CD4-positive, alpha-beta T cell treated with Interleukin-6 at 100 ng/mL for 8 hours (primary cell): ENCODE measurements at places on chromosomes 5 and 9.
A peak's percentile ranks its signal among the peaks of the same experiment; 100 is the strongest.

- no peak for DNase-seq
Measured at GRCh38 chr9:124293718-124294506, 36.2 kb downstream of the NEK6 start.

- no peak for DNase-seq
Measured at GRCh38 chr5:102211165-102211564, 84.9 kb downstream of the SLCO4C1 start.

GRCh38 chr5:107184871-107185270 lies 485.9 kb downstream of the EFNA5 start:
- DNase-seq: no peak

GRCh38 chr5:140292212-140293036 lies 10.5 kb downstream of the PFDN1 start:
- no peak for DNase-seq

DNA sequence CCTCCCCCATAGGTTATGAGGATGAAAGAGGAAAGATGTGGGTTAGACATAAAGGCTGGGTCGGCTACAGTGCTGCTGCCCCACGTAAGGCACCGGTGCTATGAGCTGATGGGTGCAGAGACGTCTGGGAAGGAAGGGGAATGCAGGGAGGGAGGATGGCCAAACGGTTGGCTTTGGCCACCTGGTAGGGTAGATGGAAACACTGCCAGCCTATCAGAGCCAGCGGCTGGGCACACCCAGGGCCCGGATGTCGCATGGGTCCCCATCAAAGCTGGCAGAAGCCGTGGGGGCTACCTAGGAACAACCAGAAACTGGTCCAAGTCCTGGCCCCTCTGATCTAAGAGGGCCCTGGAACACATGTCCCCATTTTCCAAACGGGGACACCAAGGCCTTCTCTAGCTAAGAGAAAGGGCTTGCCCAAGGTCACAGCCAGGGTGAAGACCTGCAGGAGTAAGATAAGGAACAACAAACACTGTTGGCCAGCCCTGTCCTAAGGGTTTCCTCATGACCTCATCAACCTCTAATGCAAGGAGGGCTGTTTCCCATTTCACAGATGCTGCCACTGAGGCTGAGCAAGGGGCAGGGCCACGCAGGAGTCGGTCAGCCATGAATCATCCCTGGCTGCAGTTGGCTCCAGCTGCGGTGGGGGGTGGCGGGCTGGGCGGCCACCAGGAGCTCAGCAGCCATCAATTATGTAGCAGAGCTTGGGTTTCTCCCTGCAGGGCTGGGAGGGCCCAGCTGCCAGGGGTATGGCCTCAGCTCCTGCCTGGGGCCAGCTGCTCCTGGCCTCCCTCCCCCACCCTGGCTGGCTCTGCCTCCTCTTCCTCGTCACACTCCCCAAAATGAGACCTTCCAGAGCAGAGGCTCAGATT lies 4.9 kb downstream of the SH3GLB2 start:
- DNase-seq: no peak

DNA sequence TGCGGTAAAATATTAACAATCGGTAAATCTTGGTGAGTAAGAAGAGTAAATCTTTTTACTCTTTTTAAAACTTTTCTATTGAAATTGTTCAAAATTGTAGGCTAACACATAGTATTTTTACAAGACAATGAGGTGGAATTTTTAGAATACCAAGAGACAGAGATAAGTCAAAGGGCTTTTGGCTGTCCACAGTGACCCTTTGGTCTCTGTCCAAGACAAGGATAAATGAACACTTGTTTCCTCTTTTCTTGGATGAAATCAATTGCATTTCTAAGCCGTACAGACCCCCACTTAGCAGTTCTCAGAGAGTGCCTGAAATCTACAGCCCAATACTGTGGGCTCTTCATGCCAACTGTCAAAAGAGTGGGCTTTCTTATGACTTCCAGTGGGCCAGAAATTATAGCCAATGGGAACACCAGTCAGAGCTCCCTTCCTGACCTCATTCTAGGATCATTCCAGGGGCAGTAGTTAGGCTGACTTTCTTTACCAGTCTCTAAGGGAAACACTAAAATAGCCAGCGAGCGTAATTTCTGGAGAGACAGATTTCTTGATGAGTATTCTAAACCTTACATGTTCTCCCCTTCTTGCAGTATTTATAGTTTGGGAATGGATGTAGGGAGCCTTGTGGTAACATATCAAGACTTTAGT lies 74.1 kb downstream of the GALNT10 start:
- no peak for DNase-seq

- no peak for DNase-seq
Measured at GRCh38 chr9:133037775-133038515, 7.1 kb downstream of the GTF3C5 start.

DNA sequence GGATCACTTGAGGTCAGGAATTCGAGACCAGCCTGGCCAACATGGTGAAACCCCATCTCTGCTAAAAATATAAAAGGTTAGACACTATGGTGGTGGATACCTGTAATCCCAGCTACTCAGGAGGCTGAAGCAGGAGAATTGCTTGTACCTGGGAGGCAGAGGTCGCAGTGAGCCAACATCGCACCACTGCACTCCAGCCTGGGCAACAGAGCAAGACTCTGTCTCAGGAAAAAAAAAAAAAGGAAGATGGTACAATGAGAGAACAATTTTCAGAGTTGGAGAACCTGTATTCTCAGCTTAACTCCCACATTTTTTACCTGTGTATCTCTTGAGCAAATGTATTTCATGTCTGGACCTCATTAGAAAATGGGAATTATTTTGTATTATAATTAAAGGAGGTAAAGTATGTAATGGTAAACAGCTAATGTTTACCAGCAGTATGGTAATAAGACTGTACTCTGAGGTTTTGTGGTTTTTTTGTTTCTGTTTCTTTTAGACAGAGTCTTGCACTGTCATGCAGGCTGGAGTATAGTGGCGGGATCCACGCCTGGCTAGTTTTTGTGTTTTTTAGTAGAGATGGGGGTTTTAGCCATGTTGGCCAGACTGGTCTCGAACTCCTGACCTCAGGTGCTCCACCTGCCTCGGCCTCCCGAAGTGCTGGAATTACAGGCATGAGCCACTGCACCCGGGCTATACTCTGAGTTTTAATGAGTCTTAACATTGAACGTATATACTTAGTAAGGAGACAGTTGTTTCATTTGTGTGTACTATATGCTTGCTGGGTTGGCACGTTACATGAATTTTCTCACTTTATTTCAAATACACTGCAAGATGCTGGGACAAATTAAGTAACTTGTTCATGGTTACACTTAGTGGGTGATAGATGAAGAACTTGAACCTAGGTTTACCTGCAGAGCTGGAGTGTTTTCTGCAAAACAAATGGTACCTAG lies 16.2 kb downstream of the UHRF2 start:
- peak; percentile 12 for DNase-seq

- DNase-seq: no peak
Measured at GRCh38 chr9:111375062-111375461, 45.0 kb upstream of the OR2K2 start.

GRCh38 chr5:96942911-96943310 lies 7.0 kb downstream of the LNPEP start:
- no peak for DNase-seq

DNA sequence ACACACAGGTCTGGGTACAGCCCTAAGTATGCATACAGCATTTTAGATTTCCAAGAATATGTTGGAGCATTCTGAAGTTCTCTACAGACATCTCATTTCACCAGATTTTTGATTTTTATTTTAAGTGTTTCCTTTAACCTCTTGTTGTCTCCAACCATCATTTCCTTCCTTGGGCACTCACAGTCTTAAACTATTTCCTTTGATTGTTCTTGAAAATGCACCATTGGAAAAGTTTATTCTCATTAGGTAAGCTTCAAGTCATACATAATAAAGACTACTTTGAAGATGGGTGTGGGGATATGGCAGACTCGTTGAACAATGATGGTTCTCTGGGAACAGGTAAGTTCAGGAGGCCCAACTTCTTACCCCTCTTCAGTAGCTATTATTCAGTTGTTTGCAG lies 1174.6 kb downstream of the CDH12 start:
- DNase-seq: no peak

DNA sequence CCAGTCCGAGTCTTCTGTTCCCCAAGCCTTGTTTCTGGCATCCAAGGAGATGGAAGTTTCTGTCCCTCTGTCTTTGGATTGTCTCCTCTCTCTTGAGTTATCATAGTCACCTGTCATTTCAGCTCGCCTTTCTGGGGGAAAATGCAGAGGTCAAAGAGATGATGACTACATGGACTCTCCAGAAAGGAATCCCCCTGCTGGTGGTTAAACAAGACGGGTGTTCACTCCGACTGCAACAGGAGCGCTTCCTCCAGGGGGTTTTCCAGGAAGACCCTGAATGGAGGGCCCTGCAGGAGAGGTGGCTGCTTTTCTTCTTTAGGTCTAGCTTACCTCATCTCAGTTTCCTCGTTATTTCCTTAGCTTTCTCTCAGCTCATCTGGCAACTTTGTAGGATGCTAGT lies 25.1 kb downstream of the ERAP2 start:
- no peak for DNase-seq

DNA sequence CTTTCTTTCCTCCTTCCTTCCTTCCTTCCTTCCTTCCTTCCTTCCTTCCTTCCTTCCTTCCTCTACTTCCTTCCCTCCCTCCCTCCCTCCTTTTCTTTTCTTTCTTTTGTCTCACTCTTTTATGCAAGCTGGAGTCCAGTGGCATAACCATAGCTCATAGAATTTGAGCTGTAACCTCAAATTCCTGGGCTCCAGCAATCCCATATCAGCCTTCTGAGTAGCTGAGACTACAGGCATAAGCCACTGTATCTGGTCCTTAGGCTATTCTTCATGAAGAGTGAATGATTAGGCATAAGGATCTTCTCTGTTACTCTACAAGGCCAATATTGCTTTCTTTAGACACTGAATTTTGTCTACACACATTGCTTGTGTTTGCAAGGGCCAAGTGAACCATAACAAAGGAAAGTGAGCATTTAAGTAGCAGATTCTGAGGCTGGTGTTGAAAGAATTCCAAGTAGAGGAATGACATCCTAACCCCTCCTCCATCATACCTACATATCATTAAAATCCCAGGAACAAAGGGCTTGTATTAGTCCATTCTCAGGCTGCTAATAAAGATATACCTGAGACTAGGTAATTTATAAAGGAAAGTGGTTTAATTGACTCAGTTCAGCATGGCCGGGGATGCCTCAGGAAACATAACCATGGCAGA lies 293.2 kb downstream of the HCN1 start:
- DNase-seq: no peak
